Kidney (tissue), 22 donors: ENCODE measurements at places on chromosomes 3 and 15. TPM values are rescaled to one million over a fixed set of nuclear protein-coding genes. Genes with fewer than 3 reads are reported as not detected.

- DNase-seq: no peak
Observed at GRCh38 chr3:186070550-186070949, 38.3 kb downstream of the ETV5 start.

DNA sequence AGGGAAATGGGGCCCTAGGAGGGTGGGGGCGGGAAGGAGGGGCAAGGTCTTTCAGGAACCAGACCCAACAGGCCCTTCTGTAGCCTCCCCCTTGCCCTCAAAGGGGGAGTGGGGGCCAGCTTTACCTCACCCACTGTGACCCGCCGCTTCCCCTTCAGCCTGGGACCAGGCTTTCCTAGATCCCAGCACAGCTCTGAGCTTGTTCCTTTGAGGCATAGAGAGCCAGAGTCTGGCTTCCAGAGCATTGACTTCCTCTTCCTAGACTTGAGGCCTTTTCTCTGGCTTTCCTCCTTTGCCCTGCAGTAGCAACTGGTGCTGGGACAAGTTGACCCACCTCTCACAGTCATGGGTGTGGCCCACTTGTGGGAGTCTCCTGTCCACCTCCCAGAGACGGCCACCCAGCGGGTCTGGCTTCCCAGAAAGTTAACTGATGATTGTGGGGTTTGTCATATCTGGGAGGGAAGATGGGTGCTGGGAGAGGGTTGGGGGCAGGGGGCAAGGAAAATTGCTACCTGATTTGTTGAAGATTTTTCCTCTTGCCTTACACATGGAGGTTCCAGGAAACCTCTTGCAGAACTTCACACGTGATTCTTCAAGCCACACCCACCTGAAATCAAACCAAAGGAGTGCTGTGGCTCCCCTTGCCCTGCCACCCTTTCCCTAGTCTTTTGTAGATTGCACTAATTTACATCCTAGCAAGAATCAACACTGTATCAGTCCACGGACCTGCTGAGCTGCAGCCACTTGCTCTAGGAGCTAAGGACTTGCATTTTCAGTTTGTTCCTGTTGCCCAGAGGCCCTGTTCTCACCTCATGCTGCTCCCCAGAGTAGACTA lies 4.1 kb upstream of the CHST14 start:
- DNase-seq: no peak

- DNase-seq: no peak
Observed at GRCh38 chr3:120469440-120469839, 18.6 kb upstream of the FSTL1 start.

- DNase-seq: no peak
Observed at GRCh38 chr3:159632851-159633250, 355.8 kb upstream of the IL12A start.

- DNase-seq: no peak
Observed at GRCh38 chr3:176794406-176794805, 402.9 kb downstream of the TBL1XR1 start.

GRCh38 chr15:32685576-32685975 lies 32.2 kb upstream of the GREM1 start:
- no peak for DNase-seq

DNA sequence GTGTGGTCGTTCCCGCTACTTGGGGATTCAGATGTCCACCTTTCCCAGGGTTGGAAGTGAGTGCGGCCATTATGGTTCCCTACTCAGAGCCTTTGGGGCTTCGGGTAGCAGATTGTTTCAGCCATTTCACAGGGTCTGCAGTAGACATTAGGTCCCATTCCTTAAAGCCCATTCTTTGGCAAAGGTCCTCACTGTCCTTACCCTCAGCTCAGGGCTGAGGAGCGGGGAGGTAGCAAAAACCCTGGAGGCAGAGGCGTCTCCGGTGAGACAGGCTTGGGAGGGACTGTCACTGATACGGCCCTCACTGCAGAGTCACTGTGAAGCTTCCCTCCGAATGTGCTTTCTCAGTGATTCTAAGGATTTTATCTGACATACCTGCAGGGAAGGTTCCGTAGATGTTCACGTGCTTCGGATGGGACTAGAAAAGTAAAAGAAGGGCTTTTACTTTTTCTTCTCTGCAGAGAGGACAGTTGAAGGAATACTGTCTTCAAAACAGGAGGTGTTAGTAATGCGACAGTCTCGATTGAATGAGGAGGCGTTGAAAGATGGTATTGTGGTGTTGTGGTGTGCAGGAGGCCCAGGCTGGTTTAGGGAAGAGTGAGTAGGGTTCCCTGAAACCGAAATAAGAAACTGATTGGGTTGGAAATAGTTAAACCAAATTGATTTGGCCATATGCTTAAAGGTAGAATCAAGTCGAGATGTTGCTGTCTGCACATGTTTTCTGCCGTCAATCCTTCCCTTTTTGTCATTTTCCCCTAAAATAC lies 630 bp downstream of the ATP6V1A start:
- DNase-seq: no peak

- no peak for DNase-seq
Observed at GRCh38 chr3:12372741-12373280, 83.9 kb downstream of the PPARG start.

GRCh38 chr3:140461250-140461649 lies 216.6 kb upstream of the TRIM42 start:
- DNase-seq: no peak

- DNase-seq: no peak
Observed at GRCh38 chr3:51938780-51939425, 2.8 kb downstream of the RRP9 start.

- no peak for DNase-seq
Observed at GRCh38 chr3:157916672-157917071, 189.5 kb downstream of the SHOX2 start.

- DNase-seq: no peak
Observed at GRCh38 chr3:42871592-42872196, 4.0 kb downstream of the CYP8B1 start.

- DNase-seq: no peak
Observed at GRCh38 chr3:43022121-43022520, 43.0 kb downstream of the GASK1A start.

- DNase-seq: no peak
Observed at GRCh38 chr15:91429973-91430372, 329.9 kb downstream of the SV2B start.

GRCh38 chr3:69496856-69497255 lies 111.0 kb upstream of the FRMD4B start:
- DNase-seq: no peak

- no peak for DNase-seq
Observed at GRCh38 chr3:169162107-169162506, 501.4 kb downstream of the MECOM start.

DNA sequence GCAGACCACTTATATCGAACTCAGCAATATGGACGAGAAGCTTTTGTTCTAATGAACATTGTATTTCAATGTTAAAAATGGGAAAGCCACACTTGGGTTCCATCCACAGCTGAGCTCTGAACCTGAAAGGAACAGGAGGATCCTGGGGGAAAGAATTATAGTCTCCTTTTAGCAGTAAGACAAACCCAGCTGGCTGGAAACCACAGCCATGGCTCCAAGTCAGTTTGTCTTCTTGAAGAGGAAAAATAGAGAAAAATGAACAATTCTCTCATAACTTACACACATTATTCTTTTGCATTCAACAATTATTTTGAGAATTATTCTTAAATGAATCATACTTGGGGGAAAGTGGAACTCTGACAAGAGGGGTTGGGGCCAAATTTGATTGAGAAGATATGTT lies 149.2 kb upstream of the VEPH1 start:
- no peak for DNase-seq

- DNase-seq: no peak
Observed at GRCh38 chr3:98875535-98875934, 26.0 kb downstream of the DCBLD2 start.

DNA sequence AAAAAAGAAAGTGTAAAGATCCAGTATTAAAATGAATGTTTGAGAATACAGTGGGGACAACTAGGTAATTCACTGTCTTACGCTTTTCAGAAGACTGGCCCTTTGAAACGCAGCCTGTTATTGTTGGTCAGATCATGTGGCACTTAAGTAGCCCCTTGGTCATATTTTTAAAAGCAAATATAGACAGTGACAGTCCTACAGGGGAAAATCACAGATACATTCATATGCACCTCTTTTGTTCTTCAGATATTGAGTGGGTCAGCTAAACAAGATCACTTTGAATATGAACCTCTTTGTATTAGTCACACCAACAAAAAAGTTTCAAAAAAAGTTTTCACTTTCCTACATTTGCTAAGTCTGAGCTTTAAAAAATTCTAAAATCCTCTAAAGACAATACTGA lies 36.0 kb downstream of the TIGIT start:
- no peak for DNase-seq

DNA sequence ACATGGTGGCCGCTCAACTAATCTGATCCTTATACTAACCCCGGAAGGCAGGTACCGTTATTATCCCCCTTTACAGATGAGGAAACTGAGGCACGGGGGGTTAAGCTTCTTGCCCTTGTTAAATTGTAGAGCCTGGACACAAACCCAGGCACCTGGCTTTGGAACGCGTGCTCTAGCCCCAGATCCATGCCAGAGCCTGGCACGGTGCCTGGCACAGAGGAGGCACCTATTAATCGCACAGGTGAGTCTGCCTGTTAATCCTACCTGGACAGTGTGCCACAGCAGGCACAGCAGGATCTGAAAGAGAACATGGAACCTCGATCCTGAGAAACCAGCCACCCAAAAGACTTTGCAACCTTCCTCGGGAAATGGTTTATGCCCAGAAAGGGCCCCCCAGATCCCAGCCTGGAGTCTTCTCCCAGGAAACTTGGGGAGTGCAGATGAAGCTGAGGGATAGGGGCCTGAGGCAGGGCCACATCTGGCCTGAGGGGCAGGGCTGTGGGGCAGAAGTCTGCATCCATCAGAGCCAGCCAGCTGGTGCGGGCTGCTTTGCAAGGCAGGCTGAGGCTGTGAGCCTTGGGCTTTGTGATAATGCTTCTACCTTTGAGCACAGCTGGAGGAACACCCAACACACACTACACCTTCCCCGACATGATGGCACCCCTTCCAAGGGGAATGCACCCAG lies 55.3 kb upstream of the SLC6A1 start:
- DNase-seq: no peak

DNA sequence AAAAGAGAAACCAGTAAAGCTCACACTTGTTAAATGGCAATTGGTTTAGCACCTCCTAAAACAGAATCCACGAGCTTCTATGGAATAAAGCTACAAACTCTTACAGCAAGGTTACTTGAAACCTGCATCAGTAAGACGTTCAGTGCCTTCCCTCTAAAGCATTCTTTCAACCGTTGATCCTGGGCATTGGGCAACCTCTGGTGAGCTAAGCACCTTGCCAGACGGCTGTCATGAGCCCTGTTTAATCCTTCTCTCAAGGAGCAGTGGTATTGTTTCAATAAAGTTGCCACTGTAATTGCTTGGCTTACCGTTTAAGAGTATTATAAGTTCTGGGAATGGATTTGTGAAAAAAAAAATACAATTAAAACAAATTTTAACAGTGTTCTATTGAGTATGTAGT lies 75.0 kb downstream of the COL8A1 start:
- DNase-seq: no peak

DNA sequence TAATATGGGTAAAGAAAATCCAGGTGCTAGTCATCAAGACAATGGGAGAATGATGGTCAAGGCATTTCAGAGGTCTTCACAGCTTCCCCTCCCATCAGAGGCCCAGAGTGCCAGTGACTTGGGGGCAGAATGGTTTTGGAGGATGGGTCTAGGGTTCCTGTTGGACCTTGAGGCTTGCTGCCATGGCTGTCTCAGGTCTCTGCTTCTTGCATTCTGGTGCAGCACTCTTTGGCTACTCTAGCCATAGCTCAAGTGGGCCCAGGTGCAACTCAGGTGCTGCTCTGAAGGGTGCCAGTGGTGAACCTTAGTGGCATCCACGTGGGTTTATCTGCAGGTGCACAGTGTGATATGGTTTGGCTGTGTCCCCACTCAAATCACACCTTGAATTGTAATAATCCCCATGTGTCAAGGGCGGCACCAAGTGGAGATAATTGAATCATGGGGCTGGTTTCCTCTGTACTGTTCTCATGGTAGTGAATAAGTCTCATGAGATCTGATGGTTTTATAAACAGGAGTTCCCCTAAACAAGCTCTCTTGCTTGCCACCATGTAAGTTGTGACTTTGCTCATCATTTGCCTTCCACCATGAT lies 48.5 kb upstream of the PEX5L start:
- no peak for DNase-seq

- peak; percentile 67 for DNase-seq
Observed at GRCh38 chr15:92091155-92091734, 237.7 kb downstream of the SLCO3A1 start.

GRCh38 chr15:45328663-45329062 lies 49.7 kb downstream of the GATM start:
- no peak for DNase-seq

GRCh38 chr3:197297002-197297401 lies 1.4 kb downstream of the DLG1 start:
- no peak for DNase-seq

- DNase-seq: no peak
Observed at GRCh38 chr15:98745179-98745578, 96.8 kb downstream of the IGF1R start.

DNA sequence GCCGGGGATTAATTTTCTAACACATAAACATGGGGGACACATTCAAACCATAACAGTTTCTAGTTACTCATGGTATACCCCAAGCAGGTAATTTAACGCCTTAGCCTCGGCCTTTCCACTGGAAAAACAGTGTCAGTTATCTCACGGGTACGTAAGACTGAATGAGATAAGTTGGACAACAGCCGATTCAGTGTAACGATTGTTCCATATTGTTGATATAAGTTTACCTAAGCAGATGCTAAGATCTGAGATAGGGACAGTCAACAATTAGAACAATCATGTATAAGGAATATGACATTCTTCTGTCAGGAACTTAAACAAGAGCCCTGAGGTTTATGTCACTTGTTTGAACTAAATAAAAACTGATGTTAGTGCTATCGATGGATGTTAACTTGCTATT lies 130.8 kb downstream of the GHSR start:
- no peak for DNase-seq

- DNase-seq: no peak
Observed at GRCh38 chr3:122080207-122080587, 25.0 kb downstream of the CD86 start.

- no peak for DNase-seq
Observed at GRCh38 chr3:69838696-69839515, 99.6 kb downstream of the MITF start.

Gene LIPH
- total RNA-seq: 14.7 TPM

Gene SNAP23
- 55.0 TPM for total RNA-seq

Gene CEP63
- 19.6 TPM for total RNA-seq

Gene GOLGA8G
- total RNA-seq: not detected

Gene FGF12
- total RNA-seq: 1.8 TPM

Gene PTX3
- 2.7 TPM for total RNA-seq

Gene SV2B
- total RNA-seq: 3.9 TPM

Gene ALPK3
- total RNA-seq: 20.2 TPM

Gene ANKUB1
- not detected for total RNA-seq

Gene A4GNT
- not detected for total RNA-seq

Gene ACSBG1
- total RNA-seq: 0.13 TPM

Gene ANKRD34C
- not detected for total RNA-seq
